ENCODE measurements at places on chromosomes 2 and 18. TPM values are rescaled to one million over a fixed set of nuclear protein-coding genes. Genes with fewer than 3 reads are reported as not detected.

The GALNT13 gene
- total RNA-seq, result 0.09 TPM

The RGPD3 gene
- 0.43 TPM for total RNA-seq

The CBLN2 gene
- 0.12 TPM for total RNA-seq

The POMC gene
- total RNA-seq, result 6.1 TPM

The TBR1 gene
- not detected for total RNA-seq

The UGT1A4 gene
- not detected for total RNA-seq

The NEU2 gene
- total RNA-seq, result not detected

The LAMA3 gene
- 3.5 TPM for total RNA-seq

The MSH6 gene
- total RNA-seq, result 60.9 TPM

The RMND5A gene
- total RNA-seq, result 15.2 TPM

The GCG gene
- total RNA-seq, result not detected

Measured in pericardium fibroblast (primary cell).